ENCODE measurements at places on chromosomes 1 and 21. TPM values are rescaled to one million over a fixed set of nuclear protein-coding genes. Genes with fewer than 3 reads are reported as not detected.

SYT6 gene
- not detected for total RNA-seq

TEX38 gene
- total RNA-seq, result not detected

C1orf210 gene
- not detected for total RNA-seq

DNA sequence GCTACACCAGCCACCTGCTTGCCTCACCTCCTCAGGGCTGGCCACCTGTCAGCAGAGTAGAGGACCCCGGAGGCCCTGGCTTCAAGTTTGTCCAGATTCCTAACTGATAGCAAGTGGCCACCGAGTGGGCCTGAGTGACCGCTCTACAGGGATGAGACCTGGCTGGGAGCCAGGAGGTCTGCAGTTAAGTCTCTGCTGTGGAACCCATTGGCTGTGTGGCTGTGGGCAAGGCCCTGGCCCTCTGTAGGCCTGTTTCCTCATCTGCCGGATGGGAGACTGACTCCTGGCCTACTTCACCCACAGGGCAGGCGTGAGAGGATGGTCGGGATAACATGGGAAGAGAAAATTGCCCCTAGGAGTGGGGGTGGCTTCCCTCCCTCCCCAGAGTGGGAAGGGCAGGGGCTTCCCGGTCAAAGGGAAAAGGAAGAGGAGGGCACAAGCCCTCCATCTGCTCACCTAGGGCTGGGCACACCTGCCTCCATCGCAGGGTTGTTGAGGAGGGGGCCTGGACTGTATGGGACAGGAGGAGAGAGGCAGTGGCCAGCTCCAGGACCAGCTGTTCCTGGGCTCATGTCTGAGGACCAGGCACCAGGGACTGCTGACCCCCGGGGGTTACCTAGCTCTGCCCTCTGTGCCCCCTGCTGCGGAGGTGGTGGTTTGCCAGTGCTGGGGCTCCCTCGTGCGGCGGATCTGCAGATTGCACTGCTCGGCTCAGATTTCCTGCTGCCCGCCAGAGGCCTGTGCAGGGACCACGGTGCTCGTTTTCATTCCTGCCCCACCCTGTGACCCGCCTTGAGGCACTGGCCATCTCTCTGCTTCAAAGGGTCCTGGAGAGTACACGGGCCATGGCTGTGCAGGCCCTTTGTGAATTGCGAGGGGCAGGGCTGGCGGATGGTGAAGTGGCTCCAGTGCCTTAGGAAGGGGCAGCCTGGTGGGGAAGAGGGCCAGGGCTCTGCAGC lies 9.1 kb upstream of the MTFR1L start:
- peak; percentile 92 for DNase-seq

- DNase-seq, result no peak
These were observed 23.0 kb upstream of the ITPKB start for GRCh38 chr1:226762055-226762454.

ZSCAN20 gene
- 6.6 TPM for total RNA-seq

IL22RA1 gene
- not detected for total RNA-seq

DNA sequence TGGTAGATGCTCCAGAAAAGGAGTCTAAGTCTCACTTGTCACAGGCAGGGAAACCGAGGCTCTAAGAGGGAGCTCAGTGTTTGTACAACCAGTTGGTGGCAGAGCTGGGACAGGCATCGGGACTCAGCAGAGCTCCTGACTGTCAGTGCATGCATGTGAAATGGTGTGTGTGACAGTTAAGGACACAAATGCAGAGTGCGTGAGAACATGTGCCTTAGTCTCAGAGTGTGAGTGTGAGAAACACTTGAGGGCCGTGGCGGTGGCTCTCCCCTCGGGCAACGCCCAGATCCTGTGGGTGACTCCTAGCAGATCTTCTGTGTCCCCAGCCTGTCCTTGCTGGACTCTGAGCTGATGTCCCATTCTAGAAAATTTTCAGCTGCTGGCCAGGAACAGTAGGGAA lies 362.6 kb downstream of the MATN1 start:
- no peak for DNase-seq

CELA2B gene
- not detected for total RNA-seq

GRCh38 chr1:190046231-190046630 lies 431.4 kb downstream of the BRINP3 start:
- DNase-seq, result no peak

DNA sequence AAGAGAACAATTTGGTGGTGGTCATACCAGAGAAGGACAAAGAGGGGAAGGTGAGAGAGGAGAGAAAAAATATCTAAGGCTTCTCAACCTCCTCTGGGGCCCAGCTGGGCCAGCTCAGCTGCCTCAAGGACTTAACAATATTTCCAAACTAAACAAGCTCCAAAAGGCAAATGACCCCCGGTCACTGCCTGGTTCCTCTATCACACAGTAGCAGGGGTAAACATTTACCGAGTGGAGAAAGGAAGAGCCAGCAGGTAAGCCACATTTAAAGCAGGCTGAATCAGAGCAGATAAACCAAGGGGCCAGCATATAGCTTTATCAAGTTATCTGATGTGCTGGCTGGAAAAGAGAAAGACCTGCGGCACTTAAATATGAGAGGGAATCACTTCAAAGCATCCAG lies 102.1 kb downstream of the KCND3 start:
- no peak for DNase-seq

SLC30A7 gene
- total RNA-seq, result 13.3 TPM

GRCh38 chr1:231643071-231643934 lies 16.7 kb downstream of the DISC1 start:
- no peak for DNase-seq

DNA sequence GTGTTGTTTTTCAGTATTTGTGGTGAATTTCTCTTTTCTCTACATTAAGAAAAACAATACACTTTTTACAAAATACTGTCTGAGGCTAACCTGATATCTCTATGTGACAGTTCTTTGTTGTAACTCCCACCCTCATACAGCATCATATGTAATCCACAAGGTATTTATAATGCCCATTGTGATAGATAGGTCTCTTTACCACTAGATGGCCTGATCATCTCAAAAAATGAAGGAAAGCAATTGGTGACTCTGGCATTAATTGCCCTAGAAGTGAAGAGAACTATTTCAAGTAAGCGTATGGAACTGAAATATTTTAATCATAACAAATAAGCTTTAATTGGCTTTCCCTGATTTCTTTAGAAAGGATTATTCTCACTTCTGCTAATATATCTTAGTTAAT lies 36.2 kb upstream of the HFM1 start:
- no peak for DNase-seq

DNA sequence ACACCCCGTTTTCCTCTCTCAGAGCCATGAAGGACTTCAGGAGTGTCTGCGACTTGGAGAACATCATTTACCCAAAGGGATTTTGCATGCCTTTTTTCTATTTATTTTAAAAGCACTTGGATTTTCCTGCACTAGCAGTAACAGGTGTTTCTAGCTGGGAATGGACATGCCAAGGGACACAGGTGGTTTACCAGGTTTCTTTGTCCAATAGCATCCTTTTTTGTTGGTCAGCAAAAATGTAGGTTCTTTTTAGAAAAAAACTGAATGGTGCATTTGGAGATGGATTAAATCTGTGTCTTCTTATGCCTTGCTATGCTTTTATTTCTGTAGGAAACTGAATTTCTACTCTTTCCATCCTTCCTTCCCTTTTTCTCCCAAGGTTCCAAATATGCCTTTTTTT lies 132.8 kb upstream of the COL6A1 start:
- no peak for DNase-seq

DNA sequence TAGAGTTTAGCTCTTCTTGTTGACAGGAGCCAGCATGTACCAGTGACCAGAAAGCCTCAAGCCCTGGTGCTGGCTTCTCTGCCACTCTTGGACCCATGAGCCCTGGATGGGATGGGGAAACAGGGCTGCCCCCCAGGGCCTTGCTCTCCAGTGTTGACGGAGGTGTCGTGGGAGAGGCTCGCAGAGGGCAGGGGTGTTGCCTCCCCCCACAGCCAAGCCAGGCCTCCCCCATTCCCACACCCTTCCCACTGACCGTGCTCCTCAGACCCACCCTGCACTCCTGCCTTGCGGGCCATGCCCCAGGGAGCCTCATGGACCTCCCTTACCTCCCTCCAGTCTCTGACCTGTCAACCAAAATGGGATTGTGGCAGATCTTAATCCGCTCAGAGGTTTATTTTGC lies 123.8 kb upstream of the COL6A1 start:
- no peak for DNase-seq

OLFML3 gene
- total RNA-seq, result 57.7 TPM

PTAFR gene
- total RNA-seq, result 8.1 TPM

DNA sequence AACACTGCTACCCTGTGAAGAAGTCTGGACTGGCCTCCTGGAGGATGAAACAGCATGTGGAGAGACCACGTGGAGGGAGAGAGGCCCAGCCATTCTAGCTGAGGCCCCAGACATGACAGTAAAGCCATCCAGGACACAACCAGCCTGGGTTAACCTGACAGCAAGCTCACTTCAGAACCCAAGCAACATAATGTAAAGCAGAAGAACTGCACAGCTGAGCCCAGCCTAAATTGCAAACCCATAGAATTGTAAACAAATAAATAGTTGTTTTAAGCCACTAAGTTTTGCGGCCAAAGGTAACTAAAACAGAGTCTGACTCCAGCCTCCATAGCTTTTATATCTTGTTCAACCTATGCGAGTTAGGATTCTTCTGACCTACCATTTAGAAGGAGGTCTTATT lies 97.2 kb upstream of the L1TD1 start:
- DNase-seq, result no peak

C4BPB gene
- 0.50 TPM for total RNA-seq

DNA sequence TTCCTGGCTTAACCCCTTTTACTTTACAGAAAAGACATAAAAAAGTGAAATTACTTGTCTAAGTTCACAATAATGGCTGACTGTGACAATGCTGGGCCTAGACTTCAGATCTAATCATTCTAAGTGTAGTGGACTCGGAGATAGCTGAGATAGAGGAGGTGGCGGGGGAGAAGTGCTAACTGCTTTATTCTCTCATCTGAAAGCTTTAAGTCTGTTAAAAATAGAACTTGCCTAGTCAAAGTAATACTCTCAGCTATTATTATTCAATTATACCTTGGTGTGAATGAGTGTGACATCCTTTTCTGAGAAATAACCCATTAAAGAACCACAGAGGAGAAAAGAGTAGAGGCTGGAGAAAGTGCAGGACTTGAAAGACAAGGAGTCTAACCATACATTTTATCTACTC lies 96.1 kb upstream of the OLIG2 start:
- no peak for DNase-seq

- DNase-seq, result no peak
These were observed 97.7 kb downstream of the CACHD1 start for GRCh38 chr1:64567426-64568170.

DNA sequence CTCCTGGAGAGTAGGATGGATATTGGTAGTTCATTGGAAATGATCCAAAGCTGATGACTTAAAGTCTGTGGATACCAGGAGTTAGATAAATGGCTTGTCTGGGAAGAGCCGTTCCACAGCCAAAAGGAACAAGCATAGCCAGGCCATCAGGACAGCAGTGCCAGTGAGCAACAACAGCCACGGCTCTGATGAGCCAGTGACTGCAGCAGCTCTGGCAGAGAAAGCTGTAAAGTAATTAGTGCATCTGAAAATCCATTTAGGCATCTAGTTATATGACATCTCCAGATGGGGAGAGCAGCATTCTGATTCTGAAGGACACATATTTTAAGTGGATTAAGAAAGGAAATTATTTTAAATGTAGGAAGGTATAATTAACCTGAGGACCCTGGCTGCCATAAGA lies 256.2 kb upstream of the PLXNA2 start:
- DNase-seq, result no peak

DNA sequence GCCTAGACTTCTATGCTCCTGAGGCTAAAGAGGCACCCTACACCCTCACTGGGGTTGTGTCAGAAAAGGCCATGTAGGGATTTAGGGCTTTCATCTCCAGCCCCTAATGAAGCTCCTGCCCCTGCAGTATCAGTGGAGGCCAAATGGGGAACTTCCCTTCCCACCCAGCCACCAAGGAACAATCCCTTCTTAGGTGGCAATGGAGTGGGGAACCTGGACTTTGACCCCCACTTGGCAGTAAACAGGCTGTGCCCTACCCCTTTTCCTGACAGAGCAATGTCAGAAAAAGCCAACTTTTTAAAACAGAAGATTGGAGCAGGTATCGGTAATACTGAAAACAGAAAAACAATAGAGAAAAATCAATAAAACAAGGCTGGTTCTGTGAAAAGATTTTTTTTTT lies 35.5 kb upstream of the SLC19A2 start:
- no peak for DNase-seq

DNA sequence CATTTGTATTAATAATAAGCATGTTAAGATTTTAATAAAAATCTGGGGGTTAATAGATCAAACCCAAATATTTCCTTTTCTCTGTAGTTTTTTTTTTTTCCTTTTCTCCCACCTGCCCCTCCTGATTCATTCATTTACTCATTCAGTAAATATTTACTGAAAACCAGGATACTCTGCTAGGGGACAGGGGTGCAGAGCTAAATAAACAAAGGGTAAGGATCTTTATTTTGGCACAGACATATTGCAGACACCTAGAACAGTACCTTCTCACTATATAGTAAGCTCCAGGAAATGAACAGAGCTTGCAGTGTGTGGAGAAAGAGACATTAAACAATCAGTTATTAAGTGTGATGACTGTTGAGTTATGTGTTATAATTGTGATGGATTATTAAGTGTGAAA lies 60.9 kb downstream of the AK5 start:
- no peak for DNase-seq

DNA sequence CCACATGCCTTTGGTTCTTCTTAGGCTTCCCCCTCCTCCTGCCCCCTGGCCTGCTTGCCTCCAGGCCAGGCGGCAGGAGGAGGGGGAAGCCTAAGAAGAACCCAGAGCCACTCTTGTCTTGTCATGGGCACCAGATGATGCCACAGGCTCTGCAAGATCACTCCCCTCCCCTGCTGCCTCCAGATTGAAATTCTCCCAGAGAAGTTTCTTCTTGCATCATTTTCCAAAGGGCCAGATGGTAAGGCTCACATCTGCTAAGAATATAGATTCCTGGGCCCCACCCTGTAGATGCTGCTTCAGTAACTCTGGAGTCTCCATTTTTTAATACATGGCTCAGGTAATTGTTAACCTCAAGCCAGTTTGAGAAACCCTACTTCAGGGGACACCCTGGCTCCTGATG lies 60.8 kb downstream of the FAM163A start:
- DNase-seq, result no peak

GRCh38 chr1:54545916-54546635 lies 2.0 kb upstream of the ACOT11 start:
- DNase-seq, result no peak

- DNase-seq, result no peak
These were observed 8.2 kb downstream of the IGSF9 start for GRCh38 chr1:159937054-159937750.

- peak; percentile 87 for DNase-seq
These were observed 361.5 kb downstream of the PTPRU start for GRCh38 chr1:29597861-29598260.

DNA sequence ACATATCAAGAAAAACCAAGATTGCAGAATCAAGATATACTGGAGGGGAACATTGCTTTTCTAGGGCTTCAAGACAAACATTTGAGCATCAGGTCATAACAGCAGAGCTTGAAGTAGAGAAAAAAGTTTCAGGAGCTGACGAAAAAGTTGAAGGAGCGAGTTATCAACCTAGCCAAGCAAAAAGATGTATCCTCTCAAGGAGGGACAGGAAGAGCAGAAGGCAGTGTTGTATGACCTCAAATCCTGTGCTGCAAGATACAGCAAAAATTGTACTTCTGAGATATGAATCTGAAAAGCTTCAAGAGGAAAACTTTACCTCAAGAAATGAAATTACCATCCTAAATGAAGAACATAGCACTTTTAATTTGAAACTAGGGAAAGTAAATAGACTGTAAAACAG lies 153.1 kb downstream of the AK5 start:
- DNase-seq, result no peak
